Ascending aorta (tissue), 2 donors: ENCODE measurements at places on chromosomes 2 and 18. TPM values are rescaled to one million over a fixed set of nuclear protein-coding genes. Genes with fewer than 3 reads are reported as not detected.

Gene KCNJ13
- not detected for total RNA-seq

Gene EFHD1
- 142 TPM for total RNA-seq

DNA sequence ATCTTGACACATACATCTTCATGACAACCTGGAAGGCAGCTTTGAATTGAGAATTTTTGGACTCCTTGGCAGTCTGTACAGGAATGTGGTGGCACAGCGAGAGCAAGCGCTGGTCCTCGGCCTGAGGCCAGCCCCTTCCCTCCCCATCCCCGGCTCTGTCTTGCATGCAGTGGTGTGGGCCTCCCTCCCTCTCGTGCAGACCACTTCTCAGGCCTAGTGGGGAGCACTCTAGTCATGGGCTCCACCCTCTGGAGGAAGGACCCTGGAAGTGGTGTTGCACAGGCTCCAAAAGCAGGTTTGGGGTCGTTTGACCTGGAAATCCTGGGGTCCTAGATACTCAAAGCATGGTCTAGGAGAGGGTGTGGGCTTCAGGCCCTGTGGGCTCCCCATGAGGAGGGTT lies 32.3 kb downstream of the ADCYAP1 start:
- H3K27ac ChIP-seq = no peak overlapping the region
- H3K4me3 ChIP-seq = no peak overlapping the region
- no peak for DNase-seq
- H3K36me3 ChIP-seq = no peaks in the 10 kb centered on the region
- no peaks in the 10 kb centered on the region for H3K27me3 ChIP-seq

GRCh38 chr2:194946826-194947225 lies 710.2 kb upstream of the SLC39A10 start:
- DNase-seq = no peak
- no peak overlapping the region for H3K4me3 ChIP-seq
- H3K36me3 ChIP-seq = no peaks in the 10 kb centered on the region
- H3K27ac ChIP-seq = no peak overlapping the region
- H3K27me3 ChIP-seq = no peaks in the 10 kb centered on the region

DNA sequence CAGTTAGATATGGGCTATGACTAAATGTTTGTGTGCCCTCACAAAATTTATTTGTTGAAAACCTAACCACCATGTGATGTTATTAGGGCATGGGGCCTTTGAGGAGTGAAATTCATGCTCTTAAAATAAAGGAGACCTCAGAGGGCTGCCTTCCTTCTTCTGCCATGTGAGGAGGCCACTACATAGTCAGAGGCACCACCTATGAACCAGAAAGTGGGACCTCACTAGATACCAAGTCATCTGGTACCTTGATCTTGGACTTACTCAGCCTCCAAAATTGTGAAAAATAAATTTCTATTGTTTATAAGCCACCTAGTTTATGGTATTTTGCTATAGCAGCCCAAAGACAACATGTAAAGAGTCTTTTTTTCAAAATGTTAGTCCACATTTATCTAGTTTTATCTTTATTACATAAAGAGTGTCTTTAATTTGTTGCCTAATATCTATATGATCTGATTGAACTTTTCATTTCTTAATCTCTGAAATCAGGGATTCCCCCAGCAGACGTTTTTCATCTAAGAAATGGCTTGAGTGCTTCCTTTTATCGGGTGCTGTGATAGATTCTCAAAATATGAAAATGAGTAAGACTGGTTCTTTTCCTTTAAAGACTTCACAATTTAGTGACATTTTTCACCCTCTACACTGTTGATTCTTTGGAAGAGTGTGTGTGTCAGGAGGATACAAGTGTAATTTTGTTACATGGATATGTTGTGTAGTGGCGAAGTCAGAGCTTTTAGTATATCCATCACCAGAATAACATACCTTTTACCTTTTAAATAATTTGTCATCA lies 34.2 kb downstream of the PMS1 start:
- no peak for DNase-seq
- H3K27ac ChIP-seq = no peak overlapping the region
- H3K36me3 ChIP-seq = peaks cover 14% of the 10 kb centered on the region
- H3K4me3 ChIP-seq = no peak overlapping the region

DNA sequence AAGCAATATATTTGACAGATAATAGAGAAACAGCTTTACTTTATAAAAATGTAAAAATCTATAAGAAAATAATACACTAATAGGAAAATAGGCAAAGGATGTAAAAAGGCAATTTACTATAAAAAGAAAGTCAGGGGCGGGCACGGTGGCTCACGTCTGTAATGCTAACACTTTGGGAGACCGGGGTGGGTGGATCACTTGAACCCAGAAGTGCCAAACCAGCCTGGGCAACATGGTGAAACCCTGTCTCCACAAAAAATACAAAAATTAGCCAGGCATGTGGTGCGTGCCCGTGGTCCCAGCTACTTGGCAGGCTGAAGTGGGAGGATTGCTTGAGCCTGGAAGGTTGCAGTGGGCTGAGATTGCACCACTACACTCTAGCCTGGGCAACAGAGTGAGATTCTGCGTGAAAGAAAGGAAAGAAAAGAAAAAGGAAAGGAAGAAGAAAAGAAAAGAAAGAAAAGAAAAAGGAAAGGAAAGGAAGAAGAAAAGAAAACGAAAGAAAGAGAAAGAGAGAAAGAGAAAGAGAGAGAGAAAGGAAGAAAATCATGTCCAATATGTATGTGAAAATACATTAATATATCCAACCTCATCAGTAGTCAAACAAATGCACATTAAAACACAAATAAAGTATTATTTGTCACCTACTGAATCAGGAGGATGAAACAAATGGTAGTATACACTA lies 65.1 kb downstream of the ADD2 start:
- H3K4me1 ChIP-seq = no peaks in the 10 kb centered on the region
- H3K27ac ChIP-seq = no peak overlapping the region
- DNase-seq = no peak
- H3K27me3 ChIP-seq = no peaks in the 10 kb centered on the region
- no peak overlapping the region for H3K4me3 ChIP-seq
- H3K36me3 ChIP-seq = no peaks in the 10 kb centered on the region

GRCh38 chr18:32717126-32717525 lies 55.7 kb downstream of the KLHL14 start:
- H3K27me3 ChIP-seq = no peaks in the 10 kb centered on the region
- no peaks in the 10 kb centered on the region for H3K4me1 ChIP-seq
- no peak overlapping the region for H3K4me3 ChIP-seq

GRCh38 chr2:104790901-104791495 lies 62.9 kb upstream of the POU3F3 start:
- no peak for DNase-seq
- no peak overlapping the region for H3K4me3 ChIP-seq
- H3K27ac ChIP-seq = no peak overlapping the region
- peaks cover 3% of the 10 kb centered on the region for H3K4me1 ChIP-seq
